ENCODE measurements at places on chromosomes 2 and 18. TPM values are rescaled to one million over a fixed set of nuclear protein-coding genes. Genes with fewer than 3 reads are reported as not detected.

The TMEM182 gene
- total RNA-seq: 5.0 TPM

The TFPI gene
- not detected for total RNA-seq

The ICA1L gene
- total RNA-seq: 6.8 TPM

The EML6 gene
- 47.2 TPM for total RNA-seq

The PLEK gene
- total RNA-seq: 39.9 TPM

The FTCDNL1 gene
- 1.6 TPM for total RNA-seq

The ALPP gene
- not detected for total RNA-seq

The IL36RN gene
- total RNA-seq: not detected

The GLI2 gene
- total RNA-seq: not detected

The CCDC178 gene
- not detected for total RNA-seq

The ATP6V1C2 gene
- total RNA-seq: 8.1 TPM

The DSEL gene
- 0.37 TPM for total RNA-seq

The ASPRV1 gene
- total RNA-seq: 1.1 TPM

The TMEM247 gene
- not detected for total RNA-seq

The TFCP2L1 gene
- 0.05 TPM for total RNA-seq

The GALR1 gene
- not detected for total RNA-seq

The ALKAL2 gene
- total RNA-seq: 5.3 TPM

The TRPM8 gene
- not detected for total RNA-seq

The TMEM169 gene
- total RNA-seq: 1.2 TPM

The SFTPB gene
- not detected for total RNA-seq

The NT5DC4 gene
- total RNA-seq: 10.3 TPM

The TRIM43 gene
- not detected for total RNA-seq

The GTF2A1L gene
- not detected for total RNA-seq

The RFX8 gene
- not detected for total RNA-seq

The MLPH gene
- total RNA-seq: not detected

The MROH2A gene
- not detected for total RNA-seq

The FKBP1B gene
- total RNA-seq: 3.8 TPM

The ITPRIPL1 gene
- total RNA-seq: 4.8 TPM

The TMEM17 gene
- total RNA-seq: not detected

The NT5C1B gene
- not detected for total RNA-seq

The OR6B2 gene
- not detected for total RNA-seq

The AMER3 gene
- total RNA-seq: not detected

All from B cell (primary cell).